ENCODE measurements at places on chromosomes 2 and 18. TPM values are rescaled to one million over a fixed set of nuclear protein-coding genes. Genes with fewer than 3 reads are reported as not detected.

- no peak for ATAC-seq
Observed at GRCh38 chr2:120599072-120599471, 136.6 kb upstream of the GLI2 start.

GRCh38 chr2:143176606-143177005 lies 47.4 kb downstream of the ARHGAP15 start:
- ATAC-seq, result no peak

- no peak for ATAC-seq
Observed at GRCh38 chr2:126652323-126652891, 3.6 kb upstream of the GYPC start.

GRCh38 chr18:65906621-65907034 lies 155.8 kb downstream of the CDH7 start:
- ATAC-seq, result no peak

DNA sequence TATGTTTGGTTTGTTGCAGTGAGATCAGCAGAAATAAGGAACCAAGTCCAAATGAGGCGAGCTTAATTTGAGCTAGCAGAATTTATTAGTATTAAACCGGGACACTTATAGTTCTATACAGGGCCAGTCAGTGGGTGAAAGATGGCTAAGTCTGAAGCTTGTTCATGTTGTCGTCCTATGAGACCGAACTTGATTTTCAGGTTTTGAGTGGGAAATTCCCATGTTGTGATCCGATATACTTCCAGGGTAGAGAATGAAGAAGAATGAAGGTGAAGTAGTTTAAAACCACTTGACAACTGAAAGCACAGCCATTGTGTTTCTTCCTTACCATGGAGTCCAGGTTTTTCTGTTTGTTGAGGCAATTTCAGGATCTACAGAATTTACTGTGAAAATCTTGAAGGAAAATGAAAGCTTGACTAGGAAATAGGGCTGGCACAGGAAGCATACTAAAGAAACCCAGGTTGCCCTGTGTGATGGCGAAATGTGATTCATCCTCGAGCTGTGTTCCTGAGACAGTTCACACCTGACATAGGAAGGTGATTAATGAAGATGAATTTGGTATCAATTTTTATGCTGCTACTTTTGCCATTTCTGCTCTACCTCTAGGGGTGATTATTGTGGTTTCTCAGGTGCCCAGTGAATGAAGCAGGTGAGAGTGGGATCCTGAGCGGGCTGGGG lies 37.6 kb upstream of the MGAT5 start:
- no peak for ATAC-seq

LAMA1 gene
- 0.81 TPM for total RNA-seq

COLEC12 gene
- 40.0 TPM for total RNA-seq

GRCh38 chr2:172461591-172462372 lies 34.4 kb downstream of the ITGA6 start:
- peak; percentile 34 for ATAC-seq

- ATAC-seq, result no peak
Observed at GRCh38 chr18:23951206-23951605, 63.3 kb upstream of the TTC39C start.

DNA sequence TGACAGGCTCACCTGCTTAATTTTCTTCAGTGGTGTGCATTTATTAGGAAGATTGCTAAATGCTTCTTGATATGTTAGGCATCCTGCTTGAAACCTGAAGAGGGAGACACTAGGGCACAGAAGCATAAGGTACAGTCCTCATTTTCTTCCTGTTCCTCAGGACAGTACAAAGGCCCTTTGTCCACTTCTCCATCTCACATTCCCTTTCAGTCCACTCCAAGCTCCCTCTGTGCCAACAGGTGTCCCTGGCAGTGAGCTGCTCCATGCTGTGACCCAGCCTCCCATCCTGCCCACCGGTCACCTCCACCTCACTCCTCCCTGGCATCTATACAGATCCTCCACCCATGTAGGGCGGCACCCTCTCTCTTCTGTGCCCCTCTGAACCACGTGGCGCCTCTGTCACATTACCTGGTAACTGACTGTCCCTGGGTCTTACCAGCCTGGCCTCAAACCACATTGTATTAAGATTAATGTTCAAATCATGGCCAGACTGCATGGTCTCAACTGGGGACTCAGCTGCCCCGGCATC lies 162.8 kb downstream of the VAPA start:
- ATAC-seq, result no peak

All from gastroesophageal sphincter (tissue), 4 donors.